Lung (tissue), 17 donors: ENCODE measurements at places on chromosomes 5 and 9. TPM values are rescaled to one million over a fixed set of nuclear protein-coding genes. Genes with fewer than 3 reads are reported as not detected.

- DNase-seq = peak; percentile 73
Measured at GRCh38 chr9:81848472-81848871, 79.8 kb upstream of the SPATA31D4 start.

DNA sequence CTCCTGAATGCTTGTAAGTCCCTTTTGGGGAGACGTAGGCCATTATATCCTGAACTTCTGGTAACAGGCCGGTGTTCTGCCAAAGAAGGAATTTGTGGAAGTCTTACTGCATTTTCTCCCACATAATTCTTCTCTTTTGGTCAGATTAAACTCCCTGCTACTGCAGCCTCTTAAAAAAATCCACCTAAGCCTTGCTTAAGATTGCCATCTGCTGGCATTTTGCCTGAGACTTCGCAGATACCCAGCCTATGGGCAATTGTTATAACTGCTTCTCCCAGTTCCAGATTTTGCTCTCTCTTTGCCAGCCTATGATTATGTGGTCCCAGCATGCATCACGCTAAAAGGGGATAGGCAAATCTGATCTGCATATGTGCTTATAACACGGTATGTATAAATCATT is 391.6 kb upstream of the CHD1 start:
- no peak for DNase-seq

GRCh38 chr9:78985084-78985738 is 586.6 kb upstream of the TLE4 start:
- DNase-seq = no peak

- DNase-seq = no peak
Measured at GRCh38 chr9:97060796-97061195, 21.9 kb upstream of the CTSV start.

GRCh38 chr5:168434001-168434400 is 52.3 kb upstream of the RARS1 start:
- peak; percentile 24 for DNase-seq

- no peak for DNase-seq
Measured at GRCh38 chr5:17373814-17374556, 124.0 kb upstream of the TAF11L2 start.

- no peak for DNase-seq
Measured at GRCh38 chr5:31377274-31377946, 154.5 kb downstream of the DROSHA start.

GRCh38 chr9:73880101-73880500 is 617.0 kb upstream of the RORB start:
- no peak for DNase-seq

DNA sequence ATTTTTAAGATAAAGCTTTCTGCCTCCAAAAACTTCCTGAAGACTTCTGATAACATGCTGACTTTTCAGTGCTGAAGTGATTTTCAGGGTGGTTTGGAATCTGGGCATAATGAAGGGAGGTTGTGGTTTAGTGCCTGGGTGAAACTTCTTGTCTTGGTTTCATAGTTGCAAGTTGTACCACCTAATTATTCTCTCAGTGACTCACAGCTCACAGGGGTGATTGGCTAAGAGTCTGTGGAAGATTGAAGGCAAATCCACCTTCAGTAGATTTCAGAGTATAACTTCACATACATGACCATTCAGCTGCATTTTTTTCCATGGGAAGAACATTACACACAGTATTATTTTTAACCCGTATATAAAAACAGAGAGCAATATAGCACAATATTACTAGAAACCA is 199.9 kb downstream of the PTTG1 start:
- DNase-seq = no peak

DNA sequence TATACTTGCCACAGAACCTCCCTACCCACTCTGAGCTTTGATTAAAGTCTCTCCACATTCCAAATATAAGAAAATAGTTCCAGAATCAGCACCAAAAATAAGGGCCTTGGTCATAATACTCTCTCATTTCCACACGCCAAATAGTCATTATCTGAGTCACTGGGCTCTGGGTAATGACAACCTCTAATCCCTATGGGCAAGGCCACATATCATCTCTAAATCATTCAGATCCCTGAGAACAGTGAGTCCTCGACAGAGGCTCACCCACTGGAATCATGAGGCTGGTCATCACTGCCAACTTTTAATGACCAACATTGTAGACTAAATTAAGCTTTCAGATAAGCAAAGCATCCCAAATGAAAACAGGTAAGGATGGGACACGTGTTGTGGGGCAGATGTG is 28.1 kb downstream of the FAM114A2 start:
- no peak for DNase-seq

GRCh38 chr5:126521130-126521529 is 73.9 kb downstream of the ALDH7A1 start:
- no peak for DNase-seq

DNA sequence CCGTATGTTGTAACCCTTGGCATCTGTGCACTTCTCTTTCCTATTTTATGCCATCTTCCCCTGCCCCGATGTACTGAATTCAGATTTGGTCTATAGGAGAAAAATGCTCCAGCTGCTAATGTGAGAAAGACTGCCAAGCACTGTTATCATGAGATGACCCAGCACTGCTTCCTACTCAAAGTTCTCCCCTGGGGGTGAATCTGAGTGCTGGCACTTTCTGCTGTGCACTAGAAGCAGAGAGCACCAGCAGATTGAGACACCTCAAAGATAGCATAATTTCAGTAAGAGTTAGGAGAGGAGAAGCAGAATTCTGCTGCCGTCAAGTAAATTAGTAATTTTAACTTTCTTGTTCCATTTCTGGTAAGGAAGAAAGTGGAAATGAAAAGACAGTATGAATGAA is 92.8 kb upstream of the ACOT12 start:
- DNase-seq = no peak

DNA sequence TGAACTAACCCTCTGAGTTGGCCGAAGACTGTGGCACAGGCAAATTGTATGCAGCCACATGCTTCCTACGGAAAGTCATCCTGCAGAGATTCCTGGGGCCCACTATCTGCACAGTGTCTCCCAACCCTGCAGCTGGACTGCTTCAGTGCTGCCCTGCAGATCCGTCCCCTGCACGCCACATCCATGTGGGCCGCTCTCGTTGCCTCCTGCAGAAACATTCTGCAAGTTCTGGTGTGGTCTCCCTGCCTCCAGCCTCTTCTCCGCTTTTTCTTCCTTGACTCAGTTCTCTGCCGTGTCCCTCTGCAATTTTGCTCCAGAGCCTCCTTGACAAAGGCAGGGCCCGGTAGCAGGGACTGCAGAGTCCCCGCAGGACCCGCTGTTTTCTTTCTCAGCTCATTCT is 249.0 kb downstream of the AOPEP start:
- DNase-seq = no peak

DNA sequence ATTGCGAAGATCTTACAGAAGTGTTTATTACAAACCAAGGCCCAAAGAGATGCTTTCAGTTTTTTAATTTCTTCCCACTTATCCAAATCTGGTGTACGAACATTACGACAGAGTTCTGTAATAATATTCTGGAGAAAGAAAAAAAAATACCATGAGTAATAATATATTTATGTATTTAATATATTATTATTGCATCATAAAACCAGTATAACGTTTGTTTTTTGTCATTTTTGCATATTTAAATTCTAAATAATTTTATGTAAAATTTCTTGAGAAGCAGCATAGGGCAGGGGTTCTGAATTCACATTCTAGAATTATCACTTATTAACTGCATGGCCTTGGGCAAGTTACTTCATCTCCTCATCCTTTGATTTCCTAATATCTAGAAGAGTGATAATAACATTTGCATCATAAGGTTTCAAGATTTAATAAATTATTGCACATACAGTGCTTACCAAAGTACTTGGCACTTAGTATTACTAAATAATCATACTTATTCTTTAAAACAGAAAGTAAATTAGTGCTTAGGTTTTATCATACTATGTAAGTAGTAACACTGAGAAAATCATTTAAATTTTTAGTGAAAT is 107.7 kb downstream of the OSMR start:
- DNase-seq = no peak

GRCh38 chr9:70830618-70831017 is 290.8 kb downstream of the TRPM3 start:
- no peak for DNase-seq

GRCh38 chr5:160291467-160291866 is 20.9 kb downstream of the CCNJL start:
- DNase-seq = no peak

GRCh38 chr5:109394806-109395205 is 15.0 kb downstream of the PJA2 start:
- DNase-seq = no peak

- peak; percentile 16 for DNase-seq
Measured at GRCh38 chr9:20144197-20144596, 355.4 kb upstream of the SLC24A2 start.

Gene PCDHGA7
- 0.23 TPM for polyA plus RNA-seq

Gene GDA
- 1.5 TPM for polyA plus RNA-seq

Gene IFNK
- not detected for polyA plus RNA-seq

Gene ETF1
- 36.9 TPM for polyA plus RNA-seq

Gene FGD3
- polyA plus RNA-seq = 45.9 TPM

Gene ISL1
- 0.06 TPM for polyA plus RNA-seq

Gene SPINK7
- not detected for polyA plus RNA-seq

Gene TRUB2
- 14.6 TPM for polyA plus RNA-seq

Gene FGFR4
- 35.7 TPM for polyA plus RNA-seq

Gene PHYKPL
- 49.7 TPM for polyA plus RNA-seq
